Stimulated activated CD4-positive, alpha-beta T cell treated with anti-CD3 and anti-CD28 coated beads, Interleukin-4, amount 100 ng/mL, for 1 hour (primary cell): ENCODE measurements at places on chromosomes 6 and 20.

DNA sequence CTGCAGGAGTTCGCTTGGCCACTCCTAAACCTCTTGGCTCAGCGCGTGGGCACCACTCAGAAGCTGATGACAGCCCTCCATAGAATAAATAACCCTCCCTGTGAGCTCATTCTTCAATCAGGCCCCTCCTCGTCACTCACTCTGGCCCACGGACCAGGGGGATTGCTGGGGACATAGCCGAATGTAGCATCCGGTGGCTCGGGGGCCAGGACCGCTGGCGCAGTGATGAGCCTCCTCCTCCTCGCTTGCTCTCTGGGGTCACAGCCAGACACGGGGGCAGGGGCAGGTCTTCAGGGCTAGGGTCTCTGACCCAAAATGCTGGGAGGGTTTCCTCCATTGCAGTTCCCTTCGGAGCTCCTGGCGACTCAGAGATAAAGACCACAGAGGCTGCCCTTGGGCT, 79.9 kb downstream of the TFAP2C start:
- DNase-seq: no peak

DNA sequence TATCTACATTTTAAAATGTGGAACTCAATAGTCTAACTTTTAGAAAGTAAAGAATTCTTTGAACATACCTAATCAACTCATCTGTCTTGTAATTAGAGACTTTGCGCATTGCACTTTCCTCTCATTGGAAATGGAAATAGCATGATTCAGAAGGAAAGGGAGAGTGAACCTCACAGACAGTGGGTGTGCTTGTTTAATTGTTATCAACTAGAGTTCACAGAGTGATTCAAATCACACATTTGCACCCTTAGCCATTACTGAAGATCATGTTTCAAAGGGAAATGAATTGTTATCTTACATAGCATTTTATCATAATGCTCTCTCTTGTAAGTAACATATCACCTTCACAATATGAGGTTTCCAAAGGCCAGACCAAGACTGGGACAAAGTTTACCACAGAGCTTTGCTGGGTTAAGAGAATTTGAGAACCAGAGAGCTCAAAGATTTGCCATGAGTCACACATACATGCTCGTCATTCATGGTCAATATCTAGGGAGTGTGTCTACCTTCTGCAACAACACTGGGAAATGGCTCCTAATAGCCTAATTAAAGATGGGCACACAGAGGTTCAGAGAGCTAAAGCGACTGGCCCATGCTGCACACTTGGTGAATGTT, 21.5 kb downstream of the GSTA3 start:
- DNase-seq: no peak

GRCh38 chr6:107731422-107732319, 92.4 kb downstream of the SCML4 start:
- DNase-seq: no peak

- DNase-seq: no peak
Measured at GRCh38 chr6:14381829-14382677, 264.5 kb downstream of the CD83 start.

DNA sequence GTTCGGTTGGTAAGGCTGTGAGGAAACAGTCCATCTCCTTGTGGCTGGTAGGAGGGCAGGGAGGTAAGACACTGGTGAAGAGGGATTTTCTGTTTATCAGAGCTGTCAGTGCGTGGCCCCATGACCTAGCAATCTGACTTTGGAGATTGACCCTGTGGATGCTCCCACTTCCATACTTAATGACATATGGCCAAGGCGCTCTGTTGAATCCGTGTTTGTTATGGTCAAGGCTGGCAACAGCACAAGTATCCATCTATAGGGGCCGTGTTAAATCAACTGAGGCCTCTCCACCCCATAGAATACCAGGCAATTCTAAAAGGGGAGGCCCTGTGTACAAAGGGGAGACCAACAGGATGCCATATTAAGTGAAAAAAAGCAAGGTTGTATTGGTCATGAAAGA, 25.6 kb upstream of the FOXC1 start:
- DNase-seq: no peak

- DNase-seq: no peak
Measured at GRCh38 chr20:38883081-38883980, 42.9 kb upstream of the FAM83D start.

GRCh38 chr6:67633058-67633457, 1002.0 kb upstream of the ADGRB3 start:
- DNase-seq: no peak

GRCh38 chr20:4681991-4682401, 39.7 kb upstream of the PRND start:
- no peak for DNase-seq

- DNase-seq: no peak
Measured at GRCh38 chr6:128495536-128496333, 24.7 kb downstream of the PTPRK start.

DNA sequence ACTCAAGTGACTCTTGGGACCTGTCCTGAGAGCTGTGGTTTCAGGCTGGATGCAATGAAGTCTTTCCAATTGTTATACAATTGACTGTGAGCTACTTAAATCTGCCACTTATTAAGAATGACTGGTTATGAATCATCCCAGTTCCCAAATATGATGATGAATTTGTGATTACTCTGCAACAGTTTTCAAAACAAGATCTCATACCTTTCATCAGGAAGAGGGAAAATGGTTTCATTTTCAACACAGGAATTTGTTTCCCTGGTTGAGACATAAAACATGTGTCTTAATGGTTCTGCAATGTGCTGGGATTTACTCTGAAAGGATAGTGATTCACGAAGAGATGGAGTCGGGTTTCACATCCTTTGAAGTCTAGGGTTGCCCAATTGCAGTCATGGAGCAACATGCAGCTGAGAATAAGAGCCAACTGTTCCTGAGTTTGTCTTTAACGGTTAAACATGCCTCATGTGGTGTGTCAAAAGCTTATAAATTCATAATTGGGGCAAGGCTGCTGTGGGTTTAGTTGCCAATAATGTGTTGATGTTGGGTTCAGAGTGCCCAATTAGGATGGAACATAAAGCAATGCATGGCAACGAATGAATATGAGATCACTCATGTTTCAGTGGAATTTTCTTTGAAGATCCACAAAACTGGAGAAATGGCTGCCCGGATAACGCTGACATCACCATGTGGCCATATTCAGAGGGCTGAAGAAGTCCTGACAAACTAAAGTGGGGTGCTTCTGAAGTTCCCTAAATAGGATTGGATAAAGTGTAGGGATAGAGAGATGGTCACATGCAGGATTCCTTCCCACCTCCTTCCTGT, 41.0 kb downstream of the CYP24A1 start:
- DNase-seq: no peak

DNA sequence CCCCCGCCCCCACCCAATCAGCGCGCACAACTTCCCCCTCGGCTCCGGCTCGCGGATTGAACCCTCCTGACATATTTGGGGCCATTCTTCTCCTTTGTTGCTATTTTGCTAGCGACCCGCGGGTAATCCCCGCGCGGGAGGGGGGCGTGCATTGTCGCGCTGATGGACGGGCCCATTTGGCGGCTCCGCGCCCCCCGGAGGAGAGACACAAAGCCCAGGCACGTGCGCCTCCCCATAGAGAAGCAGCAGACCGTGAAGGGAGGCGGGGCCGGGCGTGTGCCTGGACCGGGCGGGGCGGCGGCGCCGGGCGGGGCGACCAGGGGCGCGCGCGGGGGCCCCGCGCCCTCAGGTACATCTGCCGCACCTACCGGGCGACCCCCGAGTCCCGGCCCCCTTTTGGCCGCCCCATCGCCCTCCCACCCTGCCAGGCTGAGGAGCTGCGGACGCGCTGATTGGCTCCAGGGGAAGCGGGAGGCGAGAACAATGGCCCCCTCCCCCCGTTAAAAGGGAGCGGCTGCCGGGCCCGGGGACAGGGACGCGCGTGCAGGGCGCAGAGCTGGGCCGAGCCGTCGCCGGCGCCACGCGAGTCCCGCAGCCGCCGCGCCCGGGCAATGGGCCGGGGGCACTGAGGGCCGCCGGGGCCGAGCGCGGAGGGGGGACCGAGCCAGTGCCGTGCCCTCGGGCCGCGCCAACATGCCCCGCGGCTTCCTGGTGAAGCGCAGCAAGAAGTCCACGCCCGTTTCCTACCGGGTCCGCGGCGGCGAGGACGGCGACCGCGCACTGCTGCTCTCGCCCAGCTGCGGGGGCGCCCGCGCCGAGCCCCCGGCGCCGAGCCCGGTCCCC, at the start of gene INSM1:
Gene INSM1 (plus strand): TSS at position 530 of the 843 bp plus-strand sequence. CDS start 164 bp downstream, at position 694.
- no peak for DNase-seq

DNA sequence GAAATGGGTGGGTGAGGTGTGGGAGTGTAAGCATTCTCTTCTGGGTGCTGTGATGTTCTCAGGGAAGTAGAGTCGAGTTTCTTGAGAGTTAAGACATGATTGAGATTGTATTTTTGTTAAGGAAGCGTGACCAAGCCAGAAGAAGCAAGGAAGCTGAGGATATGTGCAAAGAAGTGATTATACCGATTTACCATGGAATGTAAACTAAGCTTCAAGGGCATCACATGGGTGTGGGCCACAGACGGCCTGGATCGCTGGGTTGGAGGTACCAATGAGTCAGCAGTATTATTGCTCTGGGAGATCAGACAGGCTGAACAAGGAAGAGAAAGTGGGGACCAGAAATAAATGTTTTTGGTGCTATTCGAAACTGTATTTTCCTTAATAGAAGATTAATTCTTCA, 184.1 kb upstream of the GMDS start:
- DNase-seq: no peak

GRCh38 chr6:170193326-170193821, 97.5 kb downstream of the DLL1 start:
- DNase-seq: no peak

- no peak for DNase-seq
Measured at GRCh38 chr6:116536216-116536621, 9.3 kb downstream of the TRAPPC3L start.

DNA sequence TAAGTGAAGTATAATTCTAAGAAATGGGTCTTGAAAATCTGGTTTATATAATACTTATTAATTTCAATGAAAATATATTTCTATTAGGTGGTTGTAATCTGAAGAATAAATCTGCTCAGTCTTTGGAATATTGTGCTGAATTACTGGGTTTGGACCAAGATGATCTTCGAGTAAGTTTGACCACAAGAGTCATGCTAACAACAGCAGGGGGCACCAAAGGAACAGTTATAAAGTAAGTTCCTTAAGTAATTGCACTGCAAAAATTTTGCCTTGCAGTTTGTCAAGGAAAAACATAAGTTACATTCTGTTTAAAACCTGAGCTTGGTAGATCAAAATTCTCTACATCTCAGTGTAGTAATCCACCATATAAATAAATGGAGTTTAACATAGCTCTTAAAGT, 106.0 kb downstream of the MYO6 start:
- no peak for DNase-seq

DNA sequence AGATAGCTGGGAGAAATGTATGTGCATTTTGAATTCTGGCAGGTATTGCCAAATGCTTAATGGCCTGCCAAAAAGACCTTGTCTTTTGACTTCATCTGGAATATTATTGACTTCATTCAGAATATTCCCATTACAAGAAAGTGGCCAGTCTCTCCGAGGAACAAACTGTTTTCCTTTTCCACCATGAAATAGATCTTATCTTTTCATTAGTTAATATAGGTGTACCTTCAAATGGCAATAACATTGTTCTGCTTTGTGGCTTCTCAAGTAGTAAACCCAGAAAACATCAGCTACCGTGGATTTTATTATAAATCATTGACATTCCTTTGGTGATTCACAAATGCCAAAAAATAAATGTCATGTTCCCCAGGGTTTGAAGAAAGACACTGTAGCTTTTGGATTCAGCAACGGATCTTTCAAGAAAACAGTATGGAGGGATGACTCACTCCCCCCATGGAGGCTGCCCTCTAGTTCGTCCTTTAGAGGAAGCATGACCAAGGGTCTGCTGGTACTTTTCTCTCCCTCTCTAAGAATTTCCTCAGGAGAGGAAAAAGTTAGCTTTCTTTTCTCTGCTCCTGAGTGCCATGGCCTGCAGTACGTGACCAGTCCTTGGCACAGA, 1.1 kb upstream of the RNF182 start:
- DNase-seq: no peak

DNA sequence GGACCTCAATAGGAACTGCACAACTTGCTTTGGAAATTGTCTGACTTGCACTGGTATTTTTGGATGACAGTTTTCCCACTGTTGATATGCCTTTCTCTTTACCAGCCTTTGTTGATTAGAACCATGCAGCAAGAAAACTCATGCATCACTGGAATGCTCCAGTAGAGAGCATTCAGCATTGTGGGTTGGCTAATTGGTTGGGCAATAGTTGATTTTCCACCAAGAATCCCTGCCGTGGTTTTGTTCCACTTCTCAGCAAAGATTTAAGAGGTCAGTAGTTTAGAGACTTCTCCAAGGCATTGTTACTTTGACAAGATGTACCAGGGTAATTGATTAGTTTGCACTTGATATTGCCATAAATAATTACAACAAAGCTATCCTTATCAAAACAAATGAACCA, 260.0 kb downstream of the DHX35 start:
- DNase-seq: no peak

DNA sequence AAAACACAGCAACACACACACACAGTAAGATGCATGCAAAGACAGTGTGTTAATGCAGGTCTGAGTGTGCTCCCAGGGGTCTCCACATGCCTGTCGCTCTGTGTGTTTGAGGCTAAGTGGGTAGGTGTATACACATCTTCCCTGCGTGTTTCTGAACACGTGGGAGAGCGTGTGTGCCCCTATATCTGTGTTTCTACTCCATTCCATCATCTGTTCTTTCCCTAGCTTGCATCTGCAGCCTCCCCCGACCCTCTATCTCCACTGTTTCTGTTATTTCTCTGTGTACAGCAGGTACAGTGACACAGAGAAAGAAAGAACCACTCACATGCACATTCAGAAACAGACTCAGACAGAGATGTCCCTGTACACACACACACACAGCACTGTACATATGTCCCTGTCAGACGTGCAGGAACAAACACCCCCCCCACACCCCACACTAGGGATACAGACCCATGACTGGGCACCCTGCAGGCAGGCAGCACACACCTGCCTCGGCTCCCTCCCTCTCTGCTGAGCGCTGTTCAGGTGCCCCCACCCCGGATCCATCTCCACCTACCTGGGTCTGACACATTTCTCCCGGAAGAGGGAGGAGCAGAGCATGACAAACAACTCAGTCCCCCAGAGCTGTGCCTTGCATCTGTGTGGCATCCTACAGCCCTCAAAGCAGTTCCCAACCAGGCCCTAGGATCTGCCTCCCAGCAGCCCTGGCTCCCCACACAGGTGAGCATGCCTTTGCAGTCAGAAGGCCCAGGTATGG, 27.6 kb downstream of the KCNK15 start:
- DNase-seq: no peak

DNA sequence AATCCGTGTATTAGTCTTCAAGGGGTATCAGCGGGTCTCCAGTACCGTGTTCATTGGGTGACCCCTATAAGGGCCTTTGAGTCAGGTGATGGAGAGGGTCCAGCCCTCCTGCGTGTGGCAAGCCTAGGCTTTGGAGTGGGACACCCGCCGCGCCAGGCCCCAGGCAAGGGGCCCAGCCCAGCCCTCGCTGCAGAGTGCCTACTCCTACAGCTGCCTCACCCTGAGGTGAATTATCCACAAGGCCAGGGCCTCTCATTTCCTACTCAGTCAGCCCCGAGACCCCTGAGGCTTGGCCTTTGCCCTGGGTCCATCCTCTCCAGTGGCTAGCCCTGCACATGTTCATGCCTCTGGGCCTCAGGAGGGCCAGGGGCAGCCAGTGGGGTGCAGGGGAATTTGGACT, 45.1 kb downstream of the TMEM242 start:
- DNase-seq: no peak

GRCh38 chr6:22651731-22652130, 82.4 kb downstream of the HDGFL1 start:
- no peak for DNase-seq

GRCh38 chr20:41142919-41143318, 5.6 kb downstream of the PLCG1 start:
- no peak for DNase-seq

GRCh38 chr6:54031169-54031568, 80.1 kb upstream of the MLIP start:
- no peak for DNase-seq

GRCh38 chr6:107653861-107654394, 164.0 kb downstream of the SOBP start:
- no peak for DNase-seq
